ENCODE measurements at places on chromosomes 1 and 21.

DNA sequence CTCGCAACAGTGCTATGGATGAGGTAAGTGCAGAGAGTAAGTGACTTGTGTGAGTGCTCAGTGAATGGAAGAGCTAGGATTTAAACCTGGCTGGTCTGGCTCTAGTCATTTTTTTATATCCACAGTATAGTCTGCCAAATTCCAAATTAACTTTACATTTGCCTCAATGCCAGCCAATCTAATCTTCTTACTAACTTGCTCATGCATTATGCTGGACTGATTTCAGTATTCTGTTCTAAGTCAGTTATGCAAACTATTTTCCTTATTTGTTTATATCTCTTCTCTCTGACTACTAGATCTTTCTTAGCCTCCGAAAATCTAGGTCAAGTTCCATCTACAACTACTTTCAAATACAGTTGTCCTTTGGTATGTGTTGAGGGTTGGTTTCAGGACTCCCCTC, 133.3 kb downstream of the XPR1 start:
- no peak for DNase-seq

- DNase-seq: no peak
Measured at GRCh38 chr1:24904731-24905354, 25.2 kb downstream of the RUNX3 start.

DNA sequence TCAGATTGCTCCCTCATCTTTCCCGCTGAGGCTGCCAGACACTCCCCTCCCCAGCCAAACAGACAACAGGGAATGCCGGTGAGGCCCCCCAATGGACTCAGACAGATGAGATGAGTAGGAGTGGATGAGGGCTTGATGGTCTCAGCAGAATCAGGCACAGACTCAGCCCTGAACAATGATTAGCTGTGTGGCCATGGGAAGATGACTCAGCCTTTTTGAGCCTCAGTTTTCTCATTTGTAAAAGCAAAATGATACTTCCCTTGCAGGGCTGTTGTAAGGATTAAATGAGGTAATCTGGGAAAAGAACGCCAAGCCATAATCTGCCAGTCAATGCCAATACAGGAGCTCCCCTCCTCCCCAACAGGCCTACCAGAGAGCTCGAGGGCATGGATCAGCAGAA, 12.4 kb downstream of the C1orf198 start:
- DNase-seq: no peak

DNA sequence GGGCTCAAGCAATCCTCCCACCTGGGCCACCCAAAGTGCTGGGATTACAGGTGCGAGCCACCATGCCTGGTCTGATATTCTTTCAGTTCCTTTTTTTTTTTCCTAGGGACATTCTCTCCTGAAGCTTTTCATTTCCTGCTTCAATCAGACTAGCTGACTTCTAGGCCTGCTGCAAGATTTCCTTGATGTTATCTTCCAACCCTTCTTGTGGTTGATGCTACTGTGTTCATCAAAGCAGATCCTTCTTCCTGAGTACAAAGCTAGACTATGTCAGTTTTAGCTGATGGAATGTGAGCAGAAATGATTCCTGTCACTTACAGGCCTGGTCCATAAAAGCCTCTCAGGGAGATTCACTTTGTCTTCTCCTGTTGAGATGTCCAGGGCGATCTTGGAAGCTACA, 146.4 kb downstream of the CDC7 start:
- DNase-seq: no peak

- no peak for DNase-seq
Measured at GRCh38 chr1:154418062-154418921, 13.1 kb downstream of the IL6R start.

GRCh38 chr1:5707566-5708345, 284.5 kb downstream of the NPHP4 start:
- DNase-seq: peak; percentile 20

DNA sequence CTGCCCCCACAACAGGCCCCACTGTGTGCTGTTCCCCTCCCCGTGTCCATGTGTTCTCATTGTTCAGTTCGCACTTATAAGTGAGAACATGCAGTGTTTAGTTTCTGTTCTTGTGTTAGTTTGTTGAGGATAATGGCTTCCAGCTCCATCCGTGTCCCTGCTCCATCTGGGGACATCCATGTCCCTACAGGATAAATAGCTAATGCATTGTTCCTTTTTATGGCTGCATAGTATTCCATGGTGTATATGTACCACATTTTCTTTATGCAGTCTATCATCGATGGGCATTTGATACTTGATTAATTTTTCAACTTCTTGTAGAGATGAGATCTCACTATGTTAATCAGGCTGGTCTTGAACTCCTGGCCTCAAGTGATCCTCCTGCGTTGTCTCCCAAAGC, 44.4 kb upstream of the RUNX1 start:
- DNase-seq: no peak
